ENCODE measurements at places on chromosomes 13 and 19.

GRCh38 chr19:19524053-19524452 is 4.7 kb upstream of the YJEFN3 start:
- DNase-seq: no peak

DNA sequence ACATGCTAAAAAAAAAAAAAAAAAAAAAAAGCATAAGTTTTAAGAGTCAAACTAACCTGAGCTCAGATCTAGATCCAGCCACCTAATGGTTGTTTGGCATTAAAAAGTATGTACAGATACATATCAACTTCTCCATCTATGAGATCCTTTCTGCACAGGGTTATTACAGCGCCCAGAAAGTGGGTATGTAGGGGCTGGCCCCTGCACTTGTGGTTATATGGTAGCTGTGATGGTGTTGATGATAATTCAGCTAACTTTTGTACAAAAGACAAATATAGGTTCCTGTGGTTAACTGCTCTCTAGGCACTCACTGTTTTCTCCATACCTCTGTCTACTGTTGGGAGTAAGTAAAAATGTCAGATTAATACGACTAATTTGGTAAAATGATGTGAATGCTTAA is 81.7 kb downstream of the TNFRSF19 start:
- no peak for DNase-seq

DNA sequence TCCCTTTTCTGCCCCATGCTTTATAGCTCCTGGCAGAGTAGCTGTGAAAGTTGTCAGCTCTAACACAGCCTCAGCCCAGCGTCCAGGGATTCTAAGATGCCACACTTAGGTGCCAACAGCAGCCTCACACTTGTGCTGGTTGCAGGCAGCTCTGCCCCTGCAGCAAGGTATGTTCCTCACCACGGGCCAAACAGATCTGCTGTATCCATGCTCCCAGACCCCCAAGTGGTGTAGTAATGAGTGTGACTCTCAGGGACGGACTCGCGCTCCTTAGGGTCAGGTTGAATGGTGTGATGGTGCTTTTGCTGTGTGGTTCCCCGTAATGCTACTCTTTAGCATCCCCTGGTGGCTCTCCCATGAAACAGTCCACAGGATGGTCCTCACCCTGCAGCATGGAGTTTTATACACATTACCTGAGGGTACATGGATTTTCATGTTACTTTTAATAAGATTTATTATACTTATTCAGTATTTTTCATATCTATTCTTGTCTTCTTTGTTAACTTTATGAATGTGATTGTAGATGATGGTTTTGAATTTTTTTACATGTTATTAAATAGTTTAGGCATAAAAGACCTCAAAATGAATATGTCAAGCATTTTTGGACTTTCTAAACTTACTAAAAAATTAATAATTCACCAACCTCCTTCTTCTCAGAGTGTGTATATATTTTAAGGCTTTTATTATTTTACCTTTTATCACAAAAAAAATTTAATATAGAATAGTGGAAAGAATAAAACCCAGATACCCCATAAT is 232.5 kb downstream of the SLC7A1 start:
- DNase-seq: peak; percentile 55

DNA sequence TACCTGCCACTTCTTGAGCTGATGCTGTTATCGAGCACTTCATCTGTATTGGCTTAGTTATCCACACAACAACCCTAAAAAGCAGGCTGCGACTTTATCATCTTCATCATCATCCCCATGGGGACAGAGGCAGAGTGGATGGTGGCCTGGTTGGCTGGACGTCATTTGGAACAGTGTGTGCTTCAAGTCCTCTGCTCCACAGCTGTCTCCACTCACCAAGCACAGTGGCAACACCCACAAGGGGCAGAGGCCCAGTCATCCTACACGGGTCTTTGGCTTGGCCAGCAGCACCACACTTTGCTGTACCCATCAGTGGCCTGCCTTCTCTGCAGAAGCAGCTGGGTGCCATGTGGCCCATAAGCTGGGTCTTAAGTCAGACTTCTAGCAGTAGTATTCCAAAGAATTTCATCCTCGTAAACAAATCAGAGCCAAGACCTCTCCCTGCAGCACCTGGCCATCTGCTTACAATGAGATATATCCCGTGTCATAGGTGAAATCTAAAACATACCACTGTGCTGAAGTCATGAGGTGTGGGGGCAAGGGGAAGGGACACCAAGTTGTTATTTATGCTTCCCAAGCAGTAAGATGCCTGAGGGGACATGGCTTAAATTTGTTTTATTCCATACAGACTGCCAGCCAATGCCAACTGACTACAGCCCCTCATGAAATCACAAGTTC is 47.9 kb upstream of the EPHX3 start:
- DNase-seq: no peak

GRCh38 chr13:110262508-110263291 is 44.3 kb downstream of the COL4A1 start:
- no peak for DNase-seq

GRCh38 chr19:29517946-29518345 is 7.8 kb upstream of the VSTM2B start:
- no peak for DNase-seq

DNA sequence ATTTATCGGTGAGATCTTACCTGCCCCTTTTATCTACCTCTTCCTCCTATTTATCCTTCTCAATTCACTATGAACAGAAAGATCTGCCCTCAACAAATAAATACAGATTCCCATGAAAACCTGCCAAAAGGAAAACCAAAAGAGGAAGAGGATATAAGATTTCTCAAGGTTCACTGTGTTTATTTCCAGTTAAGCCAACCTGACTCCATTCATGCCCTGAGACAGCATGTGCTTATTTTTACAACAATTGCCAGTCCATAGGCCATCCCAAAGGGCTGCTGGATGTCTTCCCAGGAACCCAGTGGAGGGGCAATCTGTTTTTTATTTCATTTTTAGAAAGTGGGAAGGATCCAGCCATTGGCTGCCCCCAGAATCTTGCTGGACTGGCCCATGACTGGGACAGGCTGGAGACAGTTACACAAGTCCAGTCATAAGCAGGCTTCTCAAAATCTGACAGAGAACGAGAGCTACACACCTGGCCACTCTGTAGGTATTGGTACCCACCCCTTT is 209.1 kb downstream of the IRS2 start:
- DNase-seq: no peak

GRCh38 chr19:18478545-18479311 is 40.8 kb upstream of the ISYNA1 start:
- DNase-seq: peak; percentile 85

DNA sequence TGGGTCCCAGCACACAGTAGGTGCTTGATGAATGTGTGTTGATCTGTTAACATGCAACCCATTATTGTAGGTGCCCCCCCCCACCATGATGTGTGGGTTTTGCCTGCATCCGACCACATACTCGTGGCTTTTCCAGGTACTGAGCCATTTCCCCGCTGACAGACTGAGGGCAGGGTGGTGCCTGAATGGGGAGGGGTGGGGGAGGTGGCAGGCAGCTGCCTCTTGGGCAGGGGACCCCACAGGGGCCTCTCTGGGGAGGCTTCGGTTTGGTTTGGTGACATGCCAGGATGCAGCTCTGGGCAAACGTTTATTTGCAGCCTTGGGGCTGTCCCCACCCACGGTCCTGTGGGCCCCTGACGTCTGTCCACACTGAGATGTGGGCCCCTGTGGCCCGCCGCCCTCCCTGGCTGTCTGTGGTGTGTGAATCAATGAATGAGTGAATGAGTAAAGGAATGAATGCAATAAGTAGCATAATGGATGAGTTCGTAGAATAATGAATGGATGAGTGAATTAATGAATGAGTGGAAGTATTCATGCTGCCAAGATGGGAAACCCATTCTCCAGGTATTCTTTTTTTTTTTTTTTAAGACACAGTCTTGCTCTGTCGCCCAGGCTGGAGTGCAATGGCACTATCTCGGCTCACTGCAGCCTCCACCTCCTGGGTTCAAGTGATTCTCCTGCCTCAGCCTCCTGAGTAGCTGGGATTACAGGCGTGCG is 9.0 kb upstream of the JUND start:
- DNase-seq: peak; percentile 95

DNA sequence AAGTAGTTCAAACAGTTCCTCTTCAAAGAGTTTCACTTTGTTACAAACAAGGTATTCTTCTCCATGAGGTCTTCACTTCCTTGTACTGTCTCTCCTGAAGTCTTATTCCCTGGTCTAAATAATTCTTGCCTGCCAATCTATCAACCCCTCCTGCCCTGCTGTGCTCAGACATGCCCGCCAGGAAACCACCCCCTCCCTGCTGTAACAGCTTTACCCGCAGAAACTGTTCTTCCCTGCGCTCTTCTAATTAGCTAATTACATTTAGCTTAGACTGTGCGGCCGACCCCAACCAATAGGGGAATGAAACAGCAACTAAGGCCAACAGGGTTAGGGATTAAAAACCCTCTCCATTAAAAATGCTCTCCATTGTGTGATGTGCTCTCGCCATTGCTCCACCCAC is 46.7 kb downstream of the ZNF846 start:
- DNase-seq: no peak

DNA sequence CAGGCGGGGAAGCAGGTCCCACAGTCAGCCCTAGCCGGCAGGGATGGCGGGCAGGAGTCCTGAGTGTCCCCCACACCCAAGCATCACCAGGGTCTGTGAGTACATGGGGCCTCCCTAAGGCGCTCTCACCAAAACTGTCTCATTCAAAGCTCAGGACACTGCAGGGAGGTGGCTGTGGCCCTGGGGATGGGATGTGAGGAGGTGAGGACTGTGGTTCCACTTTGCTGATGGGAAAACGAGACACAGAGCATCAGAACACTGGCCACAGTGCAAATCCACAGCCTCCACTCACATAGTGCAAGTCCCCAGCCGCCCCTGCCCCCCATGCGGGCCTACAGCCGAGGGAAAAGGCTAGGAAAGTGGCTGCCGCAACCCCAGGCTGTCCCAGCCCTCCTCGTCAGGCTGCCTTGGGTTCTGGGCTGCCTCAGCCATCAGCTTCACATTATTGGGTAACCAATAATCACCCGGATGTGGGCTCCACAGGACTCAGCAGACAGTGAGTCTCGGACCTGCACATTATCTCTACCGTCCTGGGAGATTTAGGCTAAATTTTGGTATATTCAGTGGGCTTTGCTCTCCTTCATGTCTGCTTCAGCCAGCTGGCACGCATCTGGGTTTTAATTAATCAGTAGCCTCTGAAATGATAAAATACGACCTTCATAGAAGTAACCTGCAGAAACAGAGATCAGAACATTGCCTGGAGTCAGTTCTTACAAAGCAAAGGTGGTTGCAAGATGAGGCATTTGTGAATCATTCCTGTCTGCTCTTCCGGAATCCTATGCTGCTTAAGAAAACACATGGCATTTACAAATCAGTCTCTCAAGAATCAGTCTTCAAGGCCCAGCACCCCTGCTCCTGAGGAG is 77.0 kb downstream of the SOX1 start:
- DNase-seq: no peak

DNA sequence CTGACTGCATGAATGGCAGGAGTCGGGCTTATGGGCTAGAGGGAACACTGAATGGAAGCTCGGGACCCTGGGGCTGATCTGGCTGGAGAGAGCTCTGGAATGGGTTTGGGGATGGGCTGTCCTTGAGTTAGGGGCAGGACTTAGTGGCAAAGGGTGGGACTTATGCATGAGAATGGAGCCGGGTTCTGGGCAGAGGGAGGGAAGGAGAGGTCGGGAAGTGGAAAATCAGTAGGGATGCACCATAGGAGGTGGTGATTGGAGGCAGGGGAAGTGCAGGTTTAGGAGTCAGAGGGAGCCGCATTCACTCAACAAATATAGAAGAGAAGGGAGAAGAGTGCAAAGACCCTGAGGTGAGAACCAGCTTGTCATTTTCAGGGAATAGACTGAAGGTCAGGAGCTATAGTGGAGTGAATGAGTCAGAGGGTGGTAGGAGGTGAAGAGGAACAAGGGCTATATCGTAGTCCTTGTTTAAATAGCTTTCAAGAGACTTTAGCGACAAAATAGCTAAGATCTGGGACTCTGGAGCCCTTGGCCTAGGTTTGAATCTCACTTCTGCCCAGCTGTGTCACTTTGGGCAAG is 748 bp downstream of the RAB4B start:
- DNase-seq: no peak

- no peak for DNase-seq
Observed at GRCh38 chr13:73967397-73968165, 166.6 kb downstream of the KLF12 start.

DNA sequence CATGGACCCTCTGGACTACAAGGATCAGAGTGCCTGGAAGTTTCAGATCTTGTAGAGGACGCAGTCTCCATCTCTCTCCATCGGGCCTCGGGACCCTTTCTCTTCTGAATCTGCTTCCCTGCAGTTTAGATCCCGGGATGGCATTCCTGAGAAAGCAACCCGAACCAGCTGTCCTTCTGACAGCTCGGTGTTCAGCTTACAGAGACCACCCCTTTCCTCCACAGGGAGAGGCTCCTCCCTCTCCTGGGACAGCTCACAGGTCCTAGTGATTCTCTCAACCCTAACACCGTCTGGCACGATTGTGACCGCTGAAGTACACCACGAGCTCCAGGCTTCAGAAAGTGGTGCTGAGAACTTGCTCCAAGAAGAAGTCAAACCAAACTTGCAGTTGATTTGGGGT is 18.2 kb downstream of the CRX start:
- no peak for DNase-seq

- DNase-seq: no peak
Observed at GRCh38 chr13:40386586-40386985, 279.9 kb downstream of the FOXO1 start.

GRCh38 chr19:7415857-7416371 is 67.2 kb downstream of the ARHGEF18 start:
- DNase-seq: no peak

- no peak for DNase-seq
Observed at GRCh38 chr13:112883241-112883945, 85.6 kb upstream of the MCF2L start.
